ENCODE measurements at places on chromosomes 1 and 21. TPM values are rescaled to one million over a fixed set of nuclear protein-coding genes. Genes with fewer than 3 reads are reported as not detected.

Gene C4BPB
- not detected for total RNA-seq

Gene WNT3A
- not detected for total RNA-seq

Gene FH
- 54.0 TPM for total RNA-seq

Gene TMEM79
- 1.8 TPM for total RNA-seq

Gene LCK
- 0.25 TPM for total RNA-seq
